Pulmonary artery endothelial cell (primary cell): ENCODE measurements at places on chromosomes 3 and 15.

DNA sequence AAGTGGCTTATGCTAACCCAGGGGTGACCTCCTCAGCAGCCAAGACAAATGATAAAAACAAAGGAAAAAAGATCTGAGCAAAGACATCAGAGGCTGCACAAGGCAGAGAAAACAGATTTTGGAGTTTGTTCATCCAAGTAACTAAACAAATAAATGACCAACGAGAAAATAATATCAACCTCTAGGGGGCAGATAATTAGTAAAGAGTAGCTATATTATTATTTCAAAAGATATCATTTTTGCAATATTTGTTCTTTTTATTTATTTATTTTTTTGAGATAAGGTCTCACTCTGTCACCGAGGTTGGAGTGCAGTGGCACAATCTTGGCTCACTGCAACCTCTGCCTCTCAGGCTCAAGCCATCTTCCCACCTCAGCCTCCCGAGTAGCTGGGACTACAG lies 101.8 kb downstream of the PCCB start:
- no peak for DNase-seq

DNA sequence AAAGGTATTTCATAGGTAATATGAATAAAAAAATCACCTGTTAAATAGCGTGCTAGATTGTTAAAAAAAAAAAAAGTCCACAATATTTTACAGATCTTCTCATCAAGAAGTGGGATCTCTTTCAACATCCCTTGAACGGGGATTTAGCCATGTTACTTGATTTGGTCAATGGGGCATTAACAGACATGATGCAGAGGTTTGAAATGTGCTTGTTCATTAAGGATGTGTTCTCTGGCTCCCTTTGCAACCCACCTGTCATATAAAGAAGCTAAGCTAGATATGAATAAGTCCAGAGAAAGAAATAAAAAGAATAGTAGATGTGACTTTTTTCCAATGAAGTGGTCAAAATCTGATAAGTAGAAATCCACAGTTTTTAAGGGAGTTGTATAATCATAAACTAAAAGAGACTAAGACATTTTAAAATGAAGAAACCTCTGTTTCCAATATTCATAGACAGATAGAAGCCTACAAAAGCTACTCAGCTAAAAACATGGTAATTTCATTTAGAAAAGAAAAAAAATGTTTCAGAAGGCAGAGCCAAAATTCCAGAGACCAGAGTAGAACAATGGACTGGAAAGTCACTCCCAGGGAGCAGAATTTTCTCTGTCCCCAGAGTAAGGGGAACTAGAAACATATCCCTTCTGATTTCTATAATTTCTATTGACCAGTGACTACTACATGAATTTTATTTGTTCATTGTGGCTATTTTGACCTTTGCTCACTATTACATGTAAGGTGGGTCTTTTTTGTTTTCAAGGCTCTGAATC lies 79.2 kb downstream of the PLSCR2 start:
- no peak for DNase-seq

- no peak for DNase-seq
Measured at GRCh38 chr15:72147418-72147817, 29.2 kb downstream of the SENP8 start.

DNA sequence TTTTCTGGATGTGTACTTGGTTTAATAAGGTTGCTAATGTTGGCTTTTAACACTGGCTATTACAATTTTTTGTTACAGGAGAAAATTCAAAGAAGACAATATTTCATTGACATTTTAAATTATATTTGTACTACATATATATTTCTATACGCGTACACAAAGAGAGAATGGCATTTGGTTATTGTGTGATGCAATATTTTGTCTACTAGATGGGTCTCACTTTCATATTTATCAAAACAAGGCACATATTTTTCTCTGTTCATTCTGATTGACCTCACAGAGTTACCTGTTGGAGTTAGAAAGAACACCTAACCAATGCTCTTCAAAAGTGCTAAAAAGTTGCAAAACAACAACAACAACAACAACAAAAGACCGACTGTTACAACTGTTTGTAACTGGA lies 50.2 kb upstream of the VGLL3 start:
- DNase-seq: no peak

DNA sequence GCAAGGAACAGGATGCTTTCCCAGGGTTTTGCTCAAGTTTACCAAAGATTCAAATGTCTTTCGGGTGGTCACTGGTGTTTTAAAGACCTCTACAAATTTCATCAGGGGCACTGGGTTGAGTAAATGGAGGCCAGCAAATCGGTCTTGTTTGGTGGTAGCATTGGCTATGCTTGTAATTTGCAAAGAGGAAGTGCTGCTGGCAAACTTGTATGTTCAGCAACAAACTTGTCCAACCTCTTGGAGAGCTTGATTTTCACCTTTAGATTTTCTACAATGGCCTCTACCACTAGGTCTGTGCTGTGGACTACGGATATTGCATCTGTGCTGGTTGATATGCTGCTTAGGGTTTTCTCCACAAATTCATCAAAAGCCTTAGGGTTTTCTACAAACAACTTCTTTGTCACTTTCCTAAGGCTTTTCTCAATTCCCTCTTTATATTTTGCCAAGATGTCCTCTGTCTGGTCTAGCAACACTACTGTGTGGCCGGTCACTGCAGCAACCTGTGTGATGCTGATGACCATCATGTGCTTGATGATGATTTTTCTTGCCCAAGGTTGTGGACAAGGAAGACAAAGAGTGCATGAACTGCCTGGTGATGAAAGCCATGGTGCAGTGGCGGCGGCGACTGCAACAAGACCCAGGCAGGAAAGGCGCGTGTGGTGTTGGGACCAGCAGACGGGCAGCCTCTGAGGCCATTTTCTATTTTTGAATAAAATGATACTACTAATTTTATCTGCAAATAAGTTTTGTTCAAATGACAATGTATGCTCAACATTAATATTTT lies 50.8 kb downstream of the RFX7 start:
- DNase-seq: no peak

GRCh38 chr3:158660711-158661110 lies 11.7 kb downstream of the LXN start:
- peak; percentile 62 for DNase-seq

GRCh38 chr15:37122703-37123102 lies 22.4 kb upstream of the MEIS2 start:
- no peak for DNase-seq

DNA sequence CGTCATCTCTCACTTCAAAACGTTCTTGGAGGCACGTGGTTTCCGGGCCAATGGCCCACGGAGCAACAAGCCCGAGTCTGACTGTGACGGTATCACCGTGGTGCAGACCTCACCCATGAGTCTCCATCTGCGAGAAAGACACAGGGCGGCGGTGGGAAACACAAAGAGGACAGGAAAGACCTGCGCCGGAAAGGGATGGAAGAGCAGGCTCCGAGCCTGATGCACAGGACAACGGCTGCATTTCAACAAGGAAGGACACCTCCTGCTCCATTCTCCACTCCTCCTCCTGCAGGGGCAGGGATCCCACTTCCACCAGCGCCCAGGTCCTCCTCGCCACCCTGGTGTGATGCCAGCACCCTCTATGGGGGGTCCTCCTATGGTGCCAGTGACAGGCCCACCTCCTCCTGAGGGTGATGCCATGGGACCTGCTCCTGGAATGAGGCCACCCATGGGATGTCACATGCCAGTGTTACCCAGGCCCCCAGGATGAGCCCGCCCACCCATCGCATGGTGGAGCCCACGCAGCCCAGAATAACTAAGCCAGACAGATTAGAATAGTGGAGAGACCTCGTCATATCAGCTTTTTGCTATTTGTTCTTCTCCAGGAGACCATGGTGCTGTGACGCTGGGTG lies 73.0 kb upstream of the PCSK6 start:
- no peak for DNase-seq

DNA sequence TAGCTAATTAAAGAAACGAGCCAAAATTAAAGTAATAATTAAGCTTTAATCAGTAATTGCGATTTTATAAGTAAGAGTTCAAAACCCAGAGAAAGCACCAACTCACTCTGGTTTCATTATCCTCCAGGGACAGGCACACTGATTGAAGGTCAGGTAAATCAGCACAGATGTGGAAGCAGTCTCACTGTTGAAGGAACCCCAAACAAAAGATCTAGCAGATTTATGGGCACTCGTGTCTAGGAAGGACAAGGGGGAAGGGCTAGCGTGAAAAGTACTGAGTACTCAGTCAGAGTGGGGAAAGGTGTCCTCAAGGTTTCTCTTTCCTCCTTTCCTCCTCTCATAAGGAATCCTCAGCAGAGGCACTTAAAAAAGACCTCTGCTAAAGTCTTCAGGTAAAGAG lies 320.1 kb downstream of the PYDC2 start:
- no peak for DNase-seq

DNA sequence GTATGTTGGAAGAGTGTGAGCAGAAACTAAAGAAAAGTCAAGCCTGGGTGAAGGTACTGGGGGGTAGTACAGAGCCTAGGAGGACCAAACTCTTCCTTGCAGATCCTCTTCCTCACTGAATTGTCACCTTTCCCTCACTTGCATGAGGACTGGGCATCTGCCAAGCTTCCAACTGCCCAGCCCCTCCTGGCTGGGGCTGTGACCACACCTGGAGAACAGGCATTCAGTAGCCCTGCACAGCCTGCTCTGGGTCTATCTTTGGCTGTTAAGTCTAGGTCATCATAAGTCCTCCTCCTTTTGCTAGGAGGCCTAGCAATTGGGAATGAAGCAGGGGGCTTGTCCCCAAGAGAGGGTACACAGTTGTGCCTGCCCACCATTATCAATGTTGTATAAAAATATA lies 55.2 kb downstream of the CAPN7 start:
- DNase-seq: no peak

- no peak for DNase-seq
Measured at GRCh38 chr3:148797795-148798194, 29.8 kb upstream of the CPB1 start.

- DNase-seq: no peak
Measured at GRCh38 chr3:62615258-62615849, 242.0 kb upstream of the FEZF2 start.

GRCh38 chr15:59996298-59997041 lies 7.6 kb upstream of the FOXB1 start:
- DNase-seq: no peak

- no peak for DNase-seq
Measured at GRCh38 chr3:12356175-12356574, 67.3 kb downstream of the PPARG start.

- DNase-seq: no peak
Measured at GRCh38 chr15:52292780-52293392, 2.7 kb downstream of the MYO5C start.

DNA sequence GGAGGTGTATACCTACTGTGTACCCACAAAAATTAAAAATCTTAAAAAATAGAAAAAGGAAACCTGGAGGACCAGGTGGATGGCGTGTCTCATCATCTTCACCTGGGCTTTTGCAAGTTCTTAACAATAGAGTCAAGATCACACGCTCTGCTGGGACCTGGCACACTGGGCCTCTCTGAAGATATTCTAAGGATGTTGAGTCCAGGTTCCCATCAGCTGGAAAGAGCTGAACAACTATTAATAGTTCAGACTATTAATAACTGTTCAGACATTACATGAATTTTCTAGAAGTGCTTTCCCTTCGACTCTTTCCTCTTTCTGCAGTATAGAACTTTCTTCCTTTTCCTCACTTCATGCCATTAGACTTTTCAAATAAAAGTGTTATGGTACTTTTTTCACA lies 320.2 kb upstream of the IL12A start:
- no peak for DNase-seq

DNA sequence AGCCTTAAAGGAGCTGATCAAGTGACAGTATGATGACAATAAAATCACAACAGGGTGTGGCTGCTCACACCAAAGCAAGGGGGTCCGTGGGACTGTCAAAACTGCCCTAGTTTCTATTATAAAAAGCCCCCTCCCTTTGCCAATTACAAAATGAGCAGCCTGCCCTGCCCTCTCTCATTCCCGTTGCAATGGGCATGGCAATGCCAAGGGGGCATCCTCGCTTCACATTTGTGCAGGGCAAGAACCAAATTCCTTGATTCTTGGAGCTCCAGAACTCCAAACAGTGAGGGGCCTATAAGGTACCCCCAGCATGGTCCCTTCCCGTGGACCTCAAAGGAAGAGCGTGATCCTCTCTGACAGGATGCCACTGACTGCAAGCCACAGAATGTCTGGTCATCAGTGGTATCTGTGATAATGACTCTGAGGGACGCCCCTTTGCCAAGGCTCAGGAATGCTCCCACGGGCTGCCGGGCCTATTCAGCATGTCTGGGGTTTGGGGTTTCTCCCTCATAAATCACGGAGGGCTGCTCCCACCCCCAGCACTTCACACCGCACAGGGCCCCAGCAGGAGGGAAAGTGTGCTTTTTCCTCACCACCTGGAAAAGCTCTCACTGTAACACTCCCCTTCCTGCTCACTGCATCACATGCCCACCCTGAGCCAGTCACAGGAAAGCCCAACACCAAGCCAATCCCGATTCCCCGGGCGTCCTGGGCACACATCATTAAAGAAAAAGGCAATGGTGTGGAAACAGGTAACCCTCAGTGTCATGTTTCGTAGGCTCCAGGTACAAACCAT lies 105.1 kb upstream of the TRPM1 start:
- DNase-seq: no peak

- DNase-seq: no peak
Measured at GRCh38 chr3:72312339-72312738, 527.4 kb upstream of the PROK2 start.

DNA sequence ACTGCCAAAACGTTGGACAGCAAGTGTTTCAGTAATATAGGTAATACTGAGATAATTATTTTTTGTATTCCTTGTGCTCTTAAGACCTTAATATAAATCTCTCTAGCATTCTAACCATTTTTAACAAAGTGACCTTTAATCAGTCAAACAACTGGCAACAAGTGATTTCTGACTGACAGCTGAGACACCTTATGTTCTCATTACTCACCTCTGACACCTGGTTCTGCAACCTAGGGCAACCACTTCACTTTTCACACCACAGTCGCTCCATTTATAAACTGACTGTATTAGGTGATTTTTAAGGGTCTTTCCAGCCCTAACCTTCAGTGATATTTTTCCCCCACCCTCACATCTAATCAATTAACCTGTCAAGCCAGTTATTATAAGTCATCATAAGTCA lies 60.4 kb upstream of the C15orf61 start:
- no peak for DNase-seq
